ENCODE measurements at places on chromosomes 13 and 19.

GRCh38 chr13:75312884-75313520, 169.0 kb downstream of the TBC1D4 start:
- DNase-seq = no peak

DNA sequence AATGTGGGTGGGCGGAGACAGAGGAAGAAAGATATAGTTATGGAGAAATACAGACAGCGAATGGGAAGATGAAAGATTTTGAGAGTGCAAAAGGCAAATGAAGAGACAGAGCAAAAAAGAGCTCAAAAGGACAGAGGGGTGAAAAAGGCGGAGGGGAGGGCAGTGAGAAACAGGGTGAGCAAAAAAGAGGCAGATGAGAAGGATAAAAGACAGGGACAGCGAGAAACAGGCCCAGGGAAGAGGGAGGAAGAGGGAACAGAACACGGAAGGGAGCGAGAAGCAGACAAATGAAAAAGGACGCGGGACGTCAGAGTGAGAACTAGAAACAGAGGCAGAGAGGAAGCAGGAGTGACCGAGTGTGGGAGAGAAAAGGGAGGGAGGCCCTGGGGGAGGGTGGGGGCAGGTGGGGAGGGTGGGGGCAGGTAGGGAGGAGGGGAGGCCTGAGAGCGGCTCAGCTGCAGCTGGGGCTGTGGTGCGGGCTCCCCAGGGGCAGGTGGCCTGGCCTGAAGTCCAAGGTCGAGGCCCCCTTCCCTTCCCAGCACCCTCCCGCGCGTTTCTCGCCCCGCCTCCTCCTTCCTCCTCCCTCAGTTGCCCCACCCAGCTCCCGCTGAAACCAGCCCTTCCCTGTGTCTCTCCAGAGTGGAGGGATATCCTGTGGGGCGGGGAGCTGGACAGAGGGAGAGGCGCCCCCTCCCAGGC, 2.9 kb downstream of the KLK1 start:
- no peak for DNase-seq

- DNase-seq = no peak
Observed at GRCh38 chr19:2434267-2434666, 6.9 kb upstream of the TIMM13 start.

- DNase-seq = no peak
Observed at GRCh38 chr19:4814625-4815425, 16.7 kb downstream of the TICAM1 start.

GRCh38 chr13:110944121-110944967, 29.5 kb upstream of the ANKRD10 start:
- no peak for DNase-seq

- no peak for DNase-seq
Observed at GRCh38 chr13:61142506-61142905, 273.1 kb downstream of the PCDH20 start.

DNA sequence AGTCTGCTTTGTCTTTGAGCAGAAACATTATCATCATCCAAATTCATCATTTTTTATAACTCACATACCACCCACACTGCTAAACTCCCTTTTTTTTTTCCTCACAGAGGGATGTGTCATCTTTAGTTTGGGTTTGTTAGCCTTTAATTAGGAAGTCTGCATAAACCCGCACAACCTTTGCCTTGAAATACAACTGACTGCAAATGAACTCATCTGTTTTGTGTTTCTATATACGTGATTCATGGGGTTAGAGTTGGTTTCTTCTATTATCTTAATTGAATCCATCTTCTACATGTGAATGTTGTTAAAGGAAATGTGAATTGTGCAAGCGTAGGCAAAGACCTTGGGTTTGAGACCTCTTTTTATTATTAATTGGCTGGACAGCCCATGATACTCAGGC, 102.7 kb downstream of the SLAIN1 start:
- no peak for DNase-seq

- peak; percentile 53 for DNase-seq
Observed at GRCh38 chr19:42386974-42387707, 3.0 kb downstream of the CNFN start.

- no peak for DNase-seq
Observed at GRCh38 chr19:8558325-8558724, 18.9 kb downstream of the MYO1F start.

- DNase-seq = peak; percentile 47
Observed at GRCh38 chr13:42740753-42741152, 40.6 kb upstream of the FAM216B start.

GRCh38 chr19:35955881-35956634, 19.9 kb downstream of the LRFN3 start:
- no peak for DNase-seq

DNA sequence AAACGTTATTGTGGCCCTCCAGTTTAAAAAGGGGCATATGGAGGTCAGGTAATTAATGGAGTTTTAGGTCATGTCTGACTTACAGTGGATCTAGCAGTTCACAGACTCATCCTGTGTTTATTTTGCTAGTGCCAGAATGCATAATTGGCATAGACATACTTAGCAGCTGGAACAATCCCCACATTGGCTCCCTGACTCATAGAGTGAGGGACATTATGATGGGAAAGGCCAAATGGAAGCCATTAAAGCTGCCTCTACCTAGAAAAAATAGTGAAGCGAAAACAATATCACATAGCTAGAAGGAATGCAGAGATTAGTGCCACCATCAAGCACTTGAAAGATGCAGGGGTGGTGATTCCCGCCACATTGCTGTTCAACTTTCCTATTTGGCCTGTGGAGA, 610.7 kb downstream of the SLITRK5 start:
- DNase-seq = no peak

DNA sequence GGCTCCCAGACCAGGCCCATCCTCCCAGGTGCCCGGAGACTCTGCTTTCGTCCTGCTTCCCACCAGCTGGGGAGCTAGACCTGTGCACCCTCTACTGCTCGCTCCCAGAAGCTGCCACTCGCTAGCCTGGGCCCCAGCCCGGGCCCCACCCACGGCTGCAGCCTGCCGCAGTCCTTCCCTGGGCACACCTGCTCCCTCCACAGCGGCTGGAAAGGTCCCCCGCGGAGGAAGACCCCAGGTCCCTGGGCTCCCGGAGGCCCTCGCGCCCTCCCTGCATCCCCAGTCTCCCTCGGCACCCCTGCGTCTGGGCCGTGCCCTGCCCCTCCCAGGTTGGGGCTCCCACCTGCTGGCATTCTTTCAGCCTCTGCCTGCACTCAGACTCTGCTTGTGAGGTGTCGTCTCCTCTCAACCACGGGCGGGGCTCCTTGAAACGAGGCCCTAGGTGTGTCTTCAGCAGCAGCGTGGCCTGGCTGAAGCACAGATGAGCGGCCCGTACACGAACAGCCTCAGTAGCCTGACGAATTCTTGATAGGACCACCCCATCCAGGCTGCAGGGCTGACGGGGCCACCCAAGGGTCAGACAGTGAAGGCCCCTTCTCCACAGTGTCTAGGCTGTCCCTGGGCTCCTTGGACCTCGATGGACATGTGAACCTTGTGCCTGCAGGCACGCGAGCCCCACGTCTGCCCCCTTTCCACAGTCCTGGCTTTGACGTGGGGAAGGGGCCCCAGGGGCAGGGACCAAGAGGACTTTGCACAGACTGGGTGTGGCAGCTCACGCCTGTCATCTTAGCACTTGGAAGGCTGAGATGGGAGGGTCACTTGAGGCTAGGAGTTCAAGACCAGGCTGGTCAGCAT, 27.9 kb downstream of the DOT1L start:
- DNase-seq = no peak

DNA sequence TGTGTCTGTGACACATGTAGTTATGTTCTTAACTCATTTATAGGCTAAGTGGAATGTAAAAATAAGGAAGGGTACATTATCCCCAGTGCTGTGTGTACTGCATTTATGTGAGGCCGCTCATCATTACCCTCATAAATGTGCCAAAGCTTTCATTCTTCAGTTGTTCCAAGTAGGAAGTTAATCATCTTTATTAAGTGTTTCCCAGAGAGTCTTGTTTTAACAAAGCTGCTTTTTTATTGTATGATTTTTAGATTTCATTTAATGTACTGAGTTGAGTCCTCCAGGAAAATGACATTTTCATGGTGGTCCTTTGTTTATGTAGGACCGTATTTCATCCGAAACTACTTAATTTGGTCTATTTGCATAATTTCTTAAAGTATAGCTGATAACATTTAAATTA, 379.8 kb downstream of the DLEU7 start:
- no peak for DNase-seq

Measured in left ventricle myocardium inferior (tissue), 1 donor.